ENCODE measurements at places on chromosomes 7 and 10.
A peak's percentile ranks its signal among the peaks of the same experiment; 100 is the strongest.

GRCh38 chr10:79050896-79051555 is 17.7 kb upstream of the ZMIZ1 start:
- DNase-seq, result no peak

DNA sequence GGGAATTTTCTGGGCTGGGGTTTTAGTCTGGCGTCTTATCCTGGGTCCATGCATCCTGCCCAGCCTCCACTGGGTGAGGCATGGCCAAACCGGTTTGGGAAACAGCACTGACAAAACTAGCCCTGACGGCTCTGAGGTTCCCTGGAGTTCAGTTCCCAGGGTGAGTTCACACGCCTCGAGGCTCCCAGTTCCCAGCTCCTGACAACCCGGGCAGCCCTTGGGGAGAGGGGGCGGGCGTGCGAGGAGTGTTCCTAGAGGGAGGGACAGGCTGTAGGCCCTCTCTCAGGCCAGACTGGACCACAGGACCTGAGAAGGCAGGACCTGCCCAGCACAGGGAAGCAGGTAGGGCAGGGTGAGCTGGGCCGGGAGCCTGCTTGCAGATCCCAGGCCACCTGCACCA is 82.3 kb upstream of the PPIF start:
- no peak for DNase-seq

DNA sequence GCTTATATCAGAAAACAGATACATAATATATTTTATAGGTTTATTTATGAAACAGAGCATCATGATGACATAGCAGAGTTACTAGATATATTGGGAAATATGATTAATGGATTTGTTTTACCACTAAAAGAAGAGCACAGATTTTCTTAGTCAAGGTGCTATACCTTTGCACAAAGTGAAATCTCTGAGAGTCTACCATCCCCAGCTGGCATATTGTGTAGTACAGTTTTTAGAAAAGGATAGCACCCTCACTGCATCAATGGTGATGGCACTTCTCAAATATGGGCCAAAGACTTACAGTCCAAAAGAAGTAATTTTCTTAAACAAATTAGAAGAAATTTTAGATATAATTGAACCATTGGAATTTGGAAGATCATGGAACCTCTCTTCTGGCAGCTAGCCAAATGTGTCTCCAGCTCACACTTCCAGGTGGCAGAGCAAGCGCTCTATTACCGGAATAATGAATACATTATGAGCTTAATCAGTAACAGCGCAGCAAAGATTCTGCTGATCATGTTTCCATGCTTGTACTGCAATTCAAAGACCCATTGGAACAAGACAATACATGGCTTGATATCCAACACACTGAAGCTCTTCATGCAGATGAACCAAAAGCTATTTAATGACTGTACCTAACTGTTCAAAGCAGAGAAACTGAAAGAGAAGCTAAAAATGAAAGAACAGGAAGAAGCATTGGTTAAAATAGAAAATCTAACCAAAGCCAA is 21.9 kb upstream of the CREB3L2 start:
- no peak for DNase-seq

- no peak for DNase-seq
Measured at GRCh38 chr7:16791905-16792698, 12.7 kb downstream of the AGR2 start.

GRCh38 chr10:23613900-23614299 is 175.0 kb downstream of the OTUD1 start:
- no peak for DNase-seq

GRCh38 chr10:73552819-73553715 is 38.1 kb downstream of the USP54 start:
- DNase-seq, result no peak

DNA sequence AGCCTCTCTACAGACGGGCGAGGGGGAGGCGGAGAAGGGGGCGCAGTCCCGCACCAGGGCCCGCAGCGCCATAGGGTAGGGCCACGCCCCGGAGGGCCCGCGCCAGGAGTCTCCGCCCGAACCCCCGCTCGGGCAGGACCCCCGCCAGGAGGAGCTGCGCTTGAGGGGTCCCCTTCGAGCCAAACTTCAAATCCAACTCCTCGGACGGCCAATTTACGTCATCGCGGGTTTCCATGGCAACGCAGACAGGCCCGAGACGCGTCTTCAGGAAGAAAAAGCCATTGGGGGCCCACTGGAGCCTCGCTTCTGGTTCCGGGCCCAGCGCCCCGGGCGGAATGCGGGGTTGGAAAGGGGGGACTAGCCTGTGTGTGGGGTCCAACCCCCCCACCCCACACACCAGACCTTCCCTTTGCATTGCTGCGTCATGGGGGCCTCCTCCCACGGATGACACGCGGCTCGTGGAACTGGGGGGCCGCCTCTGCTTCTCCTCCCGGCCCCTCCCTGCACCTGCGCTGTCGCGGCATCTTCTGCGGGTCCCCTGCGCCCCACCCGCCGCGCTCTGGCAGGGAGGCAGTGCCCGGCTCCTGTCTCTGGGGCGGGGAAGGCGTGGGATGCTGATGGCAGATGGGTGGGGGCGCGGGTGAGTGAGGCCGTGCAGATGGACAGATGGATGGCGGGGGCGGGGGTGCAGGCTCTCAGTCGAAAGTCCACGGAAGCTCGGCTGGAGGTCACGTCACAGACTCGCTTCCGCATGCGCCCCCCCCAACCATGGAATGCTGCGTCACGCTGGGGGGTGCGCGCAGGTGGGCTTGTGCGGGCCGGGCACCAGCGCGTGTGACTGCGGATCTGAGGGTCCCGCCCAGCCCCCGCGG is 1.2 kb downstream of the CALY start:
- peak; percentile 82 for DNase-seq

GRCh38 chr10:124743191-124744101 is 732 bp downstream of the FAM53B start:
- DNase-seq, result peak; percentile 23

GRCh38 chr10:70601746-70602145 is 795 bp downstream of the PRF1 start:
- no peak for DNase-seq

GRCh38 chr7:6623589-6624245 is 8.3 kb downstream of the ZNF853 start:
- no peak for DNase-seq

GRCh38 chr7:39700165-39700564 is 76.8 kb downstream of the RALA start:
- DNase-seq, result no peak

GRCh38 chr7:13839063-13839462 is 150.4 kb downstream of the ETV1 start:
- no peak for DNase-seq

DNA sequence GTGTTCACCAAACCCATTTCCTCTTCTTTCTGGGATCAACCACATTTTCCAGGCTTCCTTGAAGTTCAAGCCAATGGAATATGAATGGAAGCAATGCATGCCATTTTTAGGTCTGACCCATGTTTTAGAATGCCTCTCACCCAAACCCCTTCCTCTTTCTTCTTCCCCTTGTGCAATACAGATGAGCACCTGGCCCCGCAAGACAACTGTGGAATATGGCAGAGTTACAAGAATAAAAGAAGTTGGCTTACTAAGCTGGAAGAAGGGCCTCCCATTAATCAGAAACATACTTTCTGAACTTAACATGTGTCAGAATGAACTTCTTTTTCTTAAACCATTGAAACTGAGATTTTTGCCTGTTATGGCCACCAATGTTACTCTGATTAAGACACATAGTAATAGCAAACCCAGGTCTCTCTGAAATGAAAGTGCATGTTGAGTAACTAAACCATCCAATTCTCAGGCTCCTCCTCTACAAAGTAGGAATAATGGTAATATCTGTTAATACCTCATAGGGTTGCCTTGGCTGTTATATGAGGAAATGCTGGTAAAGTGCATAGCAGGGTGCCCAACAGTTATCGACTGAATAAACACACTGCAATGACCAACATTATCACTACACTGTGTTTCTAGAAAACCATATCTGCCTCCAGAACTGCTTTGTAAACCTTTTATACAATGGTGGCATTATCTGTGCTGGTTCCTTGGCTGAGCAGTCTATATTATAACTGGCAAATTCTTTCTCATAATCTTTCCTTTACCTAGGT is 382.2 kb upstream of the NRP1 start:
- DNase-seq, result no peak

DNA sequence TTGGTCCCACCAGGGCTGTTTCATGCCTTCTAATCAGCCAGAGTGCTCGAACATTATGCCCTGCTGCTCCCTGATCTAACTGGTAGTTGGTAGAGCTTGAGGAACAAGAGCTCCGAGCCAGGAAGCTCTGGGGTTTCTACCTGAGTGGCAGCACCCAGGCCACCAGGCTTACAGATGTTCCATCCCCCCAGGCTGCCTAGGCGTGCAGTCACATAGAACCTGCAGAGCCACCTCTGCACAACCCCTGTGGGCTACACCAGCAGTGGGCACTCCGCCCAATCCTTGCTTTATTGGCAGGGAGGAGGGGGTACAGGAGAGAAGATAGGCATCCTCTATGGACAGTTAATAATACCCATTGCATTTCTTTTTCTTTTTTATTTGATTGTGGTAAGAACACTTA is 21.8 kb downstream of the MAP3K8 start:
- DNase-seq, result no peak

DNA sequence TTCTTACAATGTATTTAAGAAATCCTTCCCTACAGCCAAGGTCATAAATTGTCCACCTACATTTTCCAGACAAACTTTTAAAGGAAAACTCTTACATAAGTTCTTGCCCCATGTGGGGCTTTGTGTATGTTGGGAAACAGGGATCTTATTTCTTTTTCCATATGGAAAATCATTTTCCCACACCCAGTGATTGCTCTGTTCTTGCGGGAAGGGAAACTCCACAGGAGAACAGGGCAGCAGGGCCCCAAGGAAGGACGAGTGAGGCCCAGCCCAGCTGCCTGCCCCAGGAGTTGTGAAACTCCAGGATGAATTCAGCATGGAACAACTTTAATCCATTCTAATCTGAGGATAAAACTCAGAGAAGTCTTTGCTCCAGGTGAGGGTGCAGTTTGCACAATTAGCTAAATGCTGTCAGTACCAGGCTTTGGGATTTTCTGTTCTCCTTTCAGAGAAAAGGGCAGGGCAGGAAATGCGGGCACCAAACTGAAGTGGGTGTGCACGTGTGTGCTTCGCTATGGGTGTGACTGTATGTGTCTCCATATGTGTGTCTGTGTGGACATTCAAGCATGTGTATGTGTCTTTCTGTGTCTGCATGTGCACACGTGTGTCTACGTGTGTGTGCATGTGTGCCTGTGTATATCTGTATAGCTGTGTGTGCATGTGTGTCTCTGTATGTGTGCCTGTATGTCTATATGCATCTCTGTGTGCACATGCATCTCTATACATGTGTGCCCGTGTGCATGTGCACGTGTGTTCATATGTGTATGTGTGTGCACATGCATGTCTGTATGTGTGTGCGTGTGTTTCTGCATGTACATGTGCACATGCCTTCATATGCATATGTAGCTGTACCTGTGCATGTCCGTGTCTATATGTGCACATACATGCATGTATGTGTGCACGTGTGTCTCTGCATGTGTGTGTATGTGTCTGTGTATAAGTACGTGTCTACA is 102.0 kb upstream of the FAM20C start:
- no peak for DNase-seq

- no peak for DNase-seq
Measured at GRCh38 chr7:130274296-130274695, 7.6 kb downstream of the CPA2 start.

Data from activated CD4-positive, alpha-beta T cell treated with anti-CD3 and anti-CD28 coated beads for 4 hours (primary cell).